MV-4-11 (cell line): ENCODE measurements at places on chromosomes 4 and X.

DNA sequence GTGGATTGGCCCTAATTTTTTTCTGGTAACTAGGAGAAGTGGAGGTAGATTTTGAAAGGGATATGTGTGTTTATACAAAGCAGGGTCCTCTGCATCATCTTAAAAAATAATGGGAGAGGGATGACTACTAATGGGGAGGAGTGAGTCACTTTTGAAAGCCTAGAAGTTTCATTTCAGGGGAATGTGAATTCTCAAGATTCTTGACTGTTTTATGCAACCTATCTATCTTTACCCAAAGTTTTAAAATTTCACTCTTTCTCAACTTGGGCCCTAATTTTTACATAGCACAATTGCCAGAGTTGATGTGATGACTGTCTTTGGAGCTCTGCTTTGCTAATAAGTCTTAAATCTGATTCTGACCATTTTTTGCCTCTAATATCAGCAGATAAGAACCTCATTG is 445.2 kb downstream of the GRXCR1 start:
- DNase-seq, result no peak

DNA sequence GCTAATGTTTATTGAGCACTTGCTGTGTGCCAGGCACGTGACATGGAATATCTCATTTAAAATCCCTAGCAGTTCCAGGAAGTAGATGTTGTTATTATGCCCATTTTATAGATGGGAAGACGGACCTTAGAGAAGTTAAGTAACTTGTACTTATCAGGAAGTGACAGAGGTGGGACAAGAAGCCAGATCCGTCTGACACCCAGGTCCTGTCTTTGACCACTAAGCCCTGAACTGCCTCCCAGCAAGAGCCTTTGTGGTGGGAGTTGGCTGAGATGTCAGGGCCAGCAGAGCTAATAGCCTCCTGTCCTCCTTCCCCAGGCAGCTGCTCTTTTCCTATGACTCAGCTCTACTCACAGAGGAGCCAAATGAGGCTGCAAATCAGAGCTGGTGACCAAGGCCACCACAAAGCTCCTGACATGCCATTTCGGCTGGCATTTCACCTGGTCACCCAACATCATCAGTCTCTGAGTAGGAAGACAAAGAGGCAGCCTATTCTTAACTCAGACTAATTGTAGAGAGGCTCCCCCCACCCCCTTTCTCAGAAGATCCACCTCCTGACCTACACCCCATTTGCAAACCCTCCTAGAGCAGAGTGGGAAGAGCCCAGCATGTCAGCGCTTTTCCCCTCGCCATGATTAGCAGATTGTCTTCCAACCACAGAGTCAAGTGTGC is 175.1 kb upstream of the KIT start:
- no peak for DNase-seq

DNA sequence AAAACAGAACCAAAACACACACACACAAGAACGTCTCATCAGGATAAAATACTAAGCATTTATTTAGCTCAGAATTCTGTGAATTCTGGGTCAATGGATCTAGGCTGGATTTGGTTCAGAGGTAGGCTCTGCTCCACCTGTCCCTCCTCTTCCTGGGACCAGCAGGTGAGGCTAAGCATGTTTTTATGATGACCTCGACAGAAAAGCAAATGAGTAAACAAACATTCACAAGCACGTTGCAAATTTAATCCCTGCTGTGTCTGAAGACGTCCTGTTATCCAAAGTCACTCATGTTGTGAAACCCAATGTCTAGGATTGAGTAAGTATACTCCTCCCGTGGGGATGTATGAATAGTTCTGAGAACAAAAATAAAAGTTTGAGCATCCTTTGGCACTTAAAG is 371.4 kb upstream of the TECRL start:
- no peak for DNase-seq

GRCh38 chrX:38860106-38861013 is 59.1 kb downstream of the MID1IP1 start:
- peak; percentile 36 for DNase-seq

GRCh38 chr4:183861426-183861825 is 43.7 kb upstream of the STOX2 start:
- DNase-seq, result no peak

DNA sequence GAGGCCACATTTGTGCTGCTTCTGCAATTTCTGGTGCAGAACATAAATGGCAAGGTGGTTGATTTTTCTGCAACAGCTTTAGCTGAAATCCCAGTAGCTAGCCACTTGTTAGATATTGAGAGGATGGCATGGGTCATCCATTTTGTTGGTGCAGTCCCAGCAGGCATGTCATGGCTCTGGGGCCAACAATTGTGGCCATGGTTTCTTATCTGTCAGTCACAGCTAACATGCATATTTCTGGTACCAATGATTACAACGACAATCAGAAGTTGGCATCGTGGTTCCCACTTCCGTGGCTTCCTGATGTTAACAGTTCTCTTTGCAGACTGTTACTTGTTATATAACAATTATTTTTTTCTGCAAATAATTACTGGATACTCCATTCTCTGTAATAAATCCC is 42.8 kb upstream of the PRKG2 start:
- DNase-seq, result no peak

DNA sequence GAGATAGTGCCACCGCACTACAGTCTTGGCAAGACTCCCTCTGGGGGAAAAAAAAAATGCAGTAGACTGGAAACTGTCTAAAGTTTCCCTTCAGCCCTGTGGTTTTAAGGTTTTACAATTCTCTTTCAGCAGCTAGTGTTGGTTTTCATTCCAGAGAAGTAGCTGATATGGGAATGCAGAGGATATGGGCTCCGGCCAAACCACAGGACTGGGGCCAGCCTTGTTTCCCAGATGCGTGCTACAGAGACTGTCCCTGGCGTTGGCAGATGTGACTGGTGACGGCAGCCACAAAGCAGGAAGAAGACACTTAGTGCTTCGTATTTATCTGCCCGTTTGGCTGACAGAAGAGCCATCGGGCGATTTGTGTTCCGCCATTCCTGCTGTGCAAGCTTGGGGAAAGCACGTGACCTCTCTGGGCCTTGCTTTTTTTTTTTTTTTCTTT is 43.2 kb downstream of the ZBTB49 start:
- peak; percentile 92 for DNase-seq

DNA sequence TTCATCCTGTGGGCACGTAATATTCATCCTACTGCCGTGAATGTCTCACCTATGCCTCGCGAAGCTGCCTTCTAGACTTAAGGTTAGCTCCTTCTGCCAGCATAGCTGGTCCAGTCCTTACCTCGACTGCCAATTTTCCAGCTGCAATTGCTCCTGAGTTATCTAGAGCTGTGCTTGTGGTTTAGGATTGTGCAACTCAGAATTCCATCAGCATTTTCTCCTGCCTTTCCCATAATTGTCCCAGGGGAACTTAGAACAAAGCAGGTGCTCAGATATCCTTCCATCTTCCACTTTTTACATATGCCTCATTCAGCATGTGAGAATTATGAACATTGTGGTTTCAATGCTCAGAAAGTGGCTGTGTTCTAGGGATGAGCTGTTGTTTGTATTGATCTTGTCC is 131.4 kb upstream of the ADGRL3 start:
- DNase-seq, result no peak

DNA sequence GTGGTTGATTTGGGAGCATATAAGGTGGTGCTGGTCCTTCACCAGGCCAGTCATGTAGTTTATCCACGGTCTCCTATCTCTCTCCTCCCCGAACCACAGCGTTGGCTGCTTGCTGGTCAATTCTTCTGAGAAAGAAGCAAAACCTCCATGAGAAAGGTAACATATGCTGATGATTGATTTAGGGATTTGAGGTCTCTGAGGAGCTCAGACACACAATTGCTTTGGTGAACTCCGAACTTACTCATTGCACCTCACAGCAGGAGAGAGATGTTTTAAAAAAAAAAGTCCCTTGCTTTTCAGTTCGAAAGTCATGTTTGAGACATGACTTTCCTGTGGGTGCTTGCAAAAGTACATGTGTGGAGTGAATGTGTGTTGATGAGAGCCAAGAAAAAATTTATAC is 100.2 kb downstream of the TSPAN7 start:
- DNase-seq, result no peak

DNA sequence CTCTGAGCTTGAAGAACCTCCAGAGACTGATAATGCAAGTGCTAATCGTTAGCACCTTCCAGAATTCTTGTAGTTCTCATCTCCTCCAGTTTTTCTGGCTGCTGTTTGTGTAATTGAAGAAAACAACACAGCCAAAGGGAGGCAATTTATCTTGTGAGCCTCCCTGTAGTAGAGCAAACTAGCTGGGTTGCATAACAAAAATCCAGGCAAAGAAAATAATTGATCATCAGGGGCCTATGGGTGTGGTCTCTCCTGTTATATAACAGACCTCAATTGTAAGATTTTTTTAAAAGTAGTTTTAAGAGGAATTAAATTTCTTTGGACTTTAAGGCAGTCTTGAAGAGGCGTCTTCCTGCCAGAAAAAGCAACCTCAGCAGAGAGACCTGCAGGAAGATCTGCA is 817.0 kb downstream of the CENPC start:
- no peak for DNase-seq

DNA sequence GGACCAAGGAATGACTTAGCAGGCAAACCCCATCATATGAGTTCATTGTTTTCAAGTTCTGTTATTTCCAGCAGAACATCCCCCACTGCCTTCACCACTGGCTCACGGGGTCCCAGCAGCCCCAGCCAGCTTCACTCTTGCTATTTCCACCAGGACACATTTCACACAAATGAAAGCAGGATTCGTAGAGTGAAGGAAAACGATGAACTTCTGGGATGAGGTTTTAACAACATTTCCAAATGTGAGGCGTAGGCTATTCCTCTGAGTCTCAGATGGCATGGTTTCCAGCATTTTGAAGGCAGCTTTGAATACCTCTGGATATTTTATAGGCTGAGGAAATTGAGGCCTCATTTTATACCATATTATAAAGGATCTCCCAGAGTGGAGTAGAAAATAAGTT is 32.9 kb upstream of the EGFL6 start:
- DNase-seq, result no peak

DNA sequence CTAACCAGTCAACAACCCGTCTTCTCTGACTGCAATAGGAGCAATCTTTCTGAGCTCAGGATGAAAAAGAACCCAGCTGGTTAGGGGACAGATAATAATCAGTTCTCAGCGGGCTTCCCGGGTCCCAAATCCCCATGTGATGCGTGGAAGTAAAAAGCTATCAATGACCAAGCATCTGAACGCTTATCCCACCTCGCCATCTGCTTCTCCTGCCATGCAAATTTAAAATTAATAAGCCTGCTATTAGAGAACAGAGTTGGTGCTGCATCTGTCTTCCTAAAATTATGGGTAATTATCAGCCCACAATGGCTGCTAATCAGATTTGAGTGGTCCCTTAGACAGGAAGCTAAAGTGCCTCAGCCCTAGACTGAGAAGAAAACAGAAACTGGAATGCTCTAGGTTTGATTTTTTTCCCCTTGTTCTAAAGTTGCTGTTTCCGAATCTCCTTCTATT is 37.5 kb downstream of the AFAP1 start:
- DNase-seq, result no peak

DNA sequence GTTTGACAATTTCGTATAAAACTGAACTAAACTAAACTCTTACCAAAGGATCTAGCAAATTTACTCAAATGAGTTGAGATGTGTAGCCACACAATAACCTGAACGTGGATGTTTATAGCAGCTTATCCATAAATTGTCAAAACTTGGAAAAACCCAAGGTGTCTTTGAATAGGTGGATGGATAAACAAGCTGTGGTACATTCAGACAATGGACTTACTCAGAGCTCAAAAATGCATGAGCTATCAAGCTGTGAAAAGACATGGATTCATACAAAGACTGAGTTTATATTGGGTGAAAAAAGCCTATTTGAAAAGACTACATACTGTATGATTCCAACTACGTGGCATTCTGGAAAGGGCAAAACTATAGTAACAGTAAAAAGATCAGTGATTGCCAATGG is 69.5 kb downstream of the LARP1B start:
- no peak for DNase-seq

DNA sequence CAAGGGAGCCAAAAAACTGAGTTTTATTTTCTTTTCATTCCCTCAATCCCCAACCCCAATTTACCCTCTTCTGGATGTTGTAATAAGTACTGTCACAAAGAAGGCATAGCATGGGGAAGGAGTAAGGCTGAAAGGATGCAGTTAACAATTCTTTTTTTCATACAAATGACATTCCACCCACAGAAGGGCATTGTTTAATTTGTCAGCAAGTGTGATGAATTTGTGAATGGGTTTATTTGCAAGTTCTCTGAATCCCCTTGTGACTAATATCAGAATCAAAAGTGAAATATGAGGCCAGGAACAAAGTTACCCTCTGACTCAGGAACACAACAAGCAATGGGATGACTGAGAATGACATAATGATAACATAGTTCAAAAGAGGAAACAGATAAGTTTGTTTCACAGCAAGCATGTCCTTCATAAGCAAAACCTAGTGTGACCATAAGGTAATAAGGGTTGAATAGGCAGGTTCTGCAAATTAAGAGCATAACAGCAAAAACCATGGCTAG is 2.1 kb downstream of the GEMIN8 start:
- peak; percentile 54 for DNase-seq

GRCh38 chr4:113740857-113741379 is 20.6 kb downstream of the CAMK2D start:
- DNase-seq, result no peak

GRCh38 chr4:60934566-60935295 is 265.4 kb upstream of the ADGRL3 start:
- DNase-seq, result no peak

GRCh38 chrX:31166416-31166815 is 94.6 kb upstream of the FTHL17 start:
- DNase-seq, result no peak

DNA sequence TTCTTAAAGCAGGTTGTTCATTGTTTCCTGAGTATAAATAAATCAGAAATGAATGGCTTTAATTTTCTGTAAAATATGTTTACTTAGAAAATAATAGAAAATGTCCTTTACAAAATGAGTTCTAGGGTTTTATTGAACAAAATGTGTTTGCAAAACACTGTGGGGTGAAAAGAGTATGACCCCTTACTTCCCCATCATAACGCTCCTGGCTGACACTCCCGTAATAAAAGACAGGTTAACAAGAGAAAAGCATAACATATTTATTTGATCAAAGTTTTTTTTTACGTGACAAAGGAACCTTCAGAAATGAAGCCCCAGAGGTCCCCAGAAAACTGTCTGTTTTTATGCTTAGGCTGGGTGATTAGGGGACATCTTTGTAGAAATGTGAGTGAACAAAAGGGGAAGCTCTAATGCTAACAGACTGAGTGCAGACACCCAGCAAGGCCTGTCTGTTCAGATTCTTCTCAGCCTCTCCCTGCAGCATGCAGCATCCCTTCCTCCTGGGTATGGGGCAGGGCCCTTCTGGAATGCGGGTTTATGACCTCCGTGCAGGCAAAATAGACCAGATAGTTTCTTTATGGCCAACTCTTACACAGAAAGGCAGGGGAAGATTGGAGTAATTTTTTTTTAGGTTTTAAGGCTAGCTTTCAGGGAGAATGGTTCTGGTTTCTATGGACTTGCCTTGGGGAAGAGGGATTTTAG is 26.1 kb downstream of the ZFP42 start:
- DNase-seq, result peak; percentile 29

DNA sequence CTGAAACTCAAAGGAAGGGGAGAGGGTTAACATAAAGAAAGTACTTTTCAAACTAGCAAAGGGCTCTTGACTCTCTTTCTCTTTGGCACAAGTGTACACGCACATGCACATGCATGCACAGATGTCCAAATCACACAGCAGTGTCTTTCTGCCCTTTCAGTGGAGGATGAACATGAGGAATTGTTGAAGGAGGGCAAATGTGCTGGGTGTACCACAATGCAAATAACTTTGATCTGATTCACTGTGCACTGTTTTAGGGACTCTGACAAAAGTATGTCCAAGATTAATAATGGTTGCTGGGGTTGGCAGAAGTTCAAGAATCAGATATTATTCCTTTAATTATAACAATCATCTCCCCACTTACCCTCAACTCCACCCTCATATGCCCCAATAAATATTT is 93.8 kb downstream of the GPC4 start:
- DNase-seq, result no peak
